Inflammatory macrophage treated with lipopolysaccharide for 1 hour (primary cell): ENCODE measurements at places on chromosomes 7 and 10.

GRCh38 chr10:13352519-13352918, 4.4 kb upstream of the SEPHS1 start:
- no peak for DNase-seq

DNA sequence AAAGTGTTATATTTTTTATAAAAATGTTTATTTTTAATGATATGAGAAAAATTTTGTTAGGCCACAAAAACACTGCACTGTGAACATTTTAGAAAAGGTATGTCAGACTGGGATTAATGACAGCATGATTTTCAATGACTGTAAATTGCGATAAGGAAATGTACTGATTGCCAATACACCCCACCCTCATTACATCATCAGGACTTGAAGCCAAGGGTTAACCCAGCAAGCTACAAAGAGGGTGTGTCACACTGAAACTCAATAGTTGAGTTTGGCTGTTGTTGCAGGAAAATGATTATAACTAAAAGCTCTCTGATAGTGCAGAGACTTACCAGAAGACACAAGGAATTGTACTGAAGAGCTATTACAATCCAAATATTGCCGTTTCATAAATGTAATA, 64.8 kb upstream of the CAPZA2 start:
- no peak for DNase-seq

GRCh38 chr7:50618281-50618680, 53.1 kb upstream of the DDC start:
- no peak for DNase-seq

GRCh38 chr7:68725843-68726785, 872.2 kb upstream of the AUTS2 start:
- no peak for DNase-seq

DNA sequence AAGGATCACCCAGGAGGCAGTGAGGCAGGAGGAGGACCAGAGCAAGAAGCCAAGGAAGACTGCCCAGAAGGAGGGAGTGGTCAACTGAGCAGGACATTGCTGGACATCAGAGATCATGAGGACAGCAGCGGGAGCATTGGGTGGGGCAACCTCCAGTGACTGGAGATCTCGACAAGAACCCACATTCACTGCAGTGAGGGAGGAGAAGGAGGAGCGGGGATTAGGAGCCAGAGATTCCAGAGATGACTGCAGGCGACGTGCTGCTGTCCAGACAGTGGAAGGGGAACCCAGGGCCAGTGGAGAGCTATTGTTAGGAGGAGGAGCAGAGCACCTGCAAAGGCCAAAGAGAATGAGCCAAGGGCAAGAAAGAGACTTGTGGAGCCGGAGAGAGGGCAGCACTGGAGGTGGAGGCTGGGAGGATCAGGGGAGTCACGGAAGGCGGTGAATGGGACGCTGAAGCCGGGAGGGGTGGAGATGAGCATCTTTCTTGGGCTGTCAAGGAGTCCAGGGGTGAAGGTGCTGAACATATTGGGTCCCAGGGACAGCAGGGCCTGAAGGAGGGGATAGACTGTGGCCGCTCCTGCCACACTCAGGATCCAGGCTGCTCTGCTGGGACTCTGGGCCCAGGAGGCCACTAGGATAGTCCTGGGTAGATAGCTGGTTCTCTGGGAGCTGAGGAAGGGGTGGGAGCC, 140.1 kb upstream of the UNC5B start:
- DNase-seq = no peak

GRCh38 chr10:127467811-127468210, 81.3 kb upstream of the NPS start:
- DNase-seq = no peak

GRCh38 chr10:61877887-61878739, 23.4 kb upstream of the ARID5B start:
- no peak for DNase-seq

DNA sequence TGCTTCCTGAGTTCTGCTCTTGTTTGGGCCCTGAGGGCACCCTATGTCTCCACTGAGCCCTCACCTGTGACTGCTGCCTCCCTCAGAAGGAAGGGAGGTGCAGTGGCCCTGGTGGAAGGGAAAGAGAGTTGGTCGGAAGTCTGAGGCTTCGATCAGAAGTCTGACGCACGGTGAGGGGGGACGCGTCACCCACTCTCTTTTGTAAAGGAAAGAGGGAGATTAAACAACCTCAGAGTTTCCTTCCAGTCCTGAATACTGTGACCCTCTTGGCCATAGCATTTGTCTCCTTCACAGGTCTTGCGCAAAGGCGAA, 31.4 kb upstream of the TRIM8 start:
- no peak for DNase-seq

DNA sequence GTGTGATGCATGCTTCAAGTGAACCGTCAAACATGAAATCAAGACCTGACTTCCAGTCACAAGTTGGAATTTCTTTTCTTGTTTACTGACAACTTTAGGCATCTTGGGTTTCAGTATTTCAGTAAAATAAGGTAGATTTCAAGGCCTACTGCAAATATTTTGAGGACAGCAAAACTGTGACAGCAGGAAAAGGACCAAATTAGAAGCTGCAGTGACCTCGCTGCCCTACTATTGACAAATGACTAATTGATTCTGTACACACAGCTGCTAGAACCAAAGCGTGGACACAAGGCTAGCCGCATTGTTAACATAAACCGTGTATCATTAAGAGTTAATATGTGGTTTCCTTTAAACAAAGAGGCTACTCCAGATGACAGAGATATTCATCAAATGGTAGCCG, 105.7 kb upstream of the SEC61G start:
- DNase-seq = no peak

- no peak for DNase-seq
Measured at GRCh38 chr10:47268696-47269095, 31.3 kb upstream of the GDF10 start.

GRCh38 chr10:129955601-129956285, 8.3 kb downstream of the EBF3 start:
- DNase-seq = no peak

DNA sequence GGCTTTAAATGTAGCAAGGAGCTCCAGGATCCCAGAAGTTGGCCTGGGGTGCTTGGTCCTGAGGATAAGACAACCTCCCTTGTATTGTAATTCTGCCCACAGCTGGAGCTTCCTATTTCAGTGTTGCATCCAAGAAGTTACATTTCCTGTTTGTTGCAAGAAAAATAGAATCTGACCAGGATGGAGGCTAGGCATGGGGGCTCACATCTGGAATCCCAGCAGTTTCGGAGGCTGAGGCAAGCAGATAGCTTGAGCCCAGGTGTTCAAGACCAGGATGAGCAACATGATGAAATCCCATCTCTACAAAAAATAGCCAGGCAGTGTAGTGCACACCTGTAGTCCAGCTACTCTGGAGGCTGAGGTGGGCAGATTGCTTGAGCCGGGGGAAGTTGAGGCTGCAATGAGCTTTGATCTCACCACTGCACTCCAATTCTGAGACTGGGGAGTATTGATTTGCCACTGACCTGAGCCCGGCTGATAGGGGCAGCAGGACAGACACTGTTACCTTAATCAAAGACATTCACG, 766 bp upstream of the ITIH2 start:
- no peak for DNase-seq

DNA sequence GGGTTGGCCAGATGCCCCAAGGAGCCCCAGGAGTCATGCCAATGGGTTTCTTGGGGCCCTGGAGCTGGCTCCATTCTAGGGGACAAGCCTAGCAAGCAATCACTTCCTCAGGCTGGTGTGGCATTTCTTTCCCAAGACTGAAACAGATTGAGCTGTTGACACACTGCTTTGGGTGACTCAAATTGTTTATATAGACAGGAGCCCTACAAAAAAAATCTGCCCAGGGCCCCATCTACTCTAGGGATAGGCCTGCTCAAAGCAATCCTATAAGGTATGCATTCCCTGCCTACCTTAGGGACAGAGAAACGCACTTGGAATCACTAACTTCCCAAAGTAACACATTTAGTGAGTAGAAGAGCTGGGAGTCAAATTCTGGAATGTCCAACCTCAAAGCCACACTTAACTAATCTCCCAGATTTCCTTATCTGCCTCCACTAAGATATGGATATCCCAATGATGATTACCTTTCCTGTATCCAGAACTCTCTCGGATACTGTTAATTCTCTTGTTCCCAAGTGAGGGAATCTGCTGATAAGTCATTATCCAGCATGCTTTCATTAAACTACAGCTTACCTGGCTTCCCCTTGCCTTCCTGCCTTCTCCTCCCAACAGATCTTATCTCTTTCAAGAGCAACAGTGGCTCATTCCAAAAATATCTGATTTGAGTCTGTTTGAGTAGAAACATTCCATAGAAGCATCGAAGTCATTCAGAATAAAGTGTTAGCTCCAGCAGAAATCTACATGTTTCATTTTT, 3.1 kb downstream of the ABLIM1 start:
- DNase-seq = no peak

- DNase-seq = no peak
Measured at GRCh38 chr10:14917827-14918226, 36.1 kb downstream of the DCLRE1C start.

DNA sequence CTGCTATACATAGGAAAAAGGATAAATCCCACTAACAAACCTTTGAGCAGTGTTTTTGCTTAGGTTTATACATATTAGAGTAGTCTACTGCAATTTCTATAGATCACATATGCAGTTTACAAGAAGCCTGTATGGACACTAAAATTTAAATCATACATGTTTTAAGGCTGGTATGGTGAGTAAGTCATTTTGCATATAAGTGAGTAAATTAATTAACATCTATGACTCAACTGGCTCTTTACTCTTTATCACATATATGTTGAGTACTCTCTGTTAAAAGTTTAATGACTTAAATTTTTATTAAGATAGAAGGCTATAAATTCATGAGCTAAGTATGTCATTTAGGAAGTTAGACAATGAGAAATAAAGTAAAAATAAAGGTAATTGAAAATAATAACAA, 69.4 kb downstream of the LRRN3 start:
- DNase-seq = no peak

DNA sequence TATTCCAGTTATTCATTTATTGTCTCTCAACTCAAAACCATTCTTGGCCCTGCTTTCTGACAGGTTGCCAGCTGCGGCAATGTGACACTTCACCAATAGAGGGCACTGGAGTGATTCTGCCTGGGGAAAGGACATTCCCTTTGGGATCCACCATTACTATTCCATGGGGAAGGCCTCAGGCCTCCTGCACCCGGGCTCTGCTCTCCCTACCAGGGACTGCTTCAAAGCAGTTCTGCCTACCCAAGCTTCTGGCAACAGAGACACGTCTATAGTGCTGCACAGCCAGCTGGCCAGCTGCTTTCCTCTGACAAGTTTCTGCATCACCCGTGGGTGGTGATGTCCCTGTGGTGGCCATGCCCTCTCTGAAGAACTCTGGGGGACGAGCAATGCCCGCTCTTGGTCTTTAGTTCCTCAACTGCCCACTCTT, 163.8 kb downstream of the ELMO1 start:
- peak; percentile 79 for DNase-seq

GRCh38 chr7:50695026-50695425, 87.7 kb downstream of the GRB10 start:
- DNase-seq = peak; percentile 15

DNA sequence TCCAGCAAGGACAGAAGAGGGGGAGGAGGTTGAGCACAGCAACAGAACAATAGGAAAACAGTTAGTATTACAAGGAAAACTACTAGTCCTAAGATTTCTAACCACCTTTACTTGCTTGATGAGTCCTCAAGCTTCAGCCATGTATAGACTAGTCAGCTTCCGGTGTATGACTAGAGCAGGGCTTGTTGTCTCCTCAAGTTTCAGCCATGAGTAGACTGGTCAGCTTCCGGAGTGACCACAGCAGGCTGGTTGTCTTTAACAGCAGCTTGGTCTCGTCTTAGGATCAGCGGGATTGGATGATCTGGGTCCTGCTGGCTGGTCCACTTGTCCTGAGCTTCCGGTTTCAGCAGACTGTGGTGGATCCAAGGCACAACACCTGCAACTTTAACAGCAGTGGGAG, 10.6 kb upstream of the ZNF239 start:
- no peak for DNase-seq

DNA sequence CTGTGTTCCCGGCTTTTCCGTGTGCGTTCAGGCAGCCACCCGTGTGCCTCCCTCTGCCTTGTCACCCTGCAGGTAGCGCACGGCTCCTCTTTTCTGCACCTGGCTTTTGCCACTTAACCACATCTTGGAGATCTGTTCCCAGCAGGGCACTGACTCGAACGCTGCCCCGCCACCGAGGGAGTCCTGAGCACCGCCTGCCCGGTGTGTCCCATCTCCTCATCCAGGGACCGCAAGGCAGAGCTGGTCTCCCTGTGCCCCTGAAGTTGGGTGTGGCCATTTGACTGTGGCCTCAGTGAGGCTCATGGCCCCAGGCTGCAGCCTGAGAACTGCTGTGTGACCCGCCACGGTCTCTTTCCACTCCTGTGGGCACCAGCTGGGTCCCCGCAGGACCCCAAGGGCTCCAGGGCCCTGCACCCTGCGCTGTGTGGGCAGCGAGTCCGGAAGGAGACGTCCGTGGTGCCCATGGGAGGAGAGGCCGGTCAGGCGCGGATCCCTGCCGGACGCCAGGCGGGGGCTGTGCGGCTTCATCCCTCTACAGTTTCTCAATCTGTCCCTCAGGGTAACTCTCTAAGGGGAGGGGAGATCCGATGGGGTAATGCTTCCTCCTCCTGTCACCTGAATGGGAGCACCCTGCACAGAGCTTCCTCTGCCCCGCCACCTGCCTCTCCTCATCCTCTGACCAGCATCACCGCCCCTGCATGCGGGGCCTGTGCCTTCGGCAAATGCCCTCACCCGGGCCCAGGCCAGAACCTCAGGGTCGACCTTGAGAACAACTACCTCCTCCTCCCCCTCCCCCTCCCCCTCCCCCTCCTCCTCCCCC, 1.8 kb upstream of the INTS1 start:
- peak; percentile 23 for DNase-seq

DNA sequence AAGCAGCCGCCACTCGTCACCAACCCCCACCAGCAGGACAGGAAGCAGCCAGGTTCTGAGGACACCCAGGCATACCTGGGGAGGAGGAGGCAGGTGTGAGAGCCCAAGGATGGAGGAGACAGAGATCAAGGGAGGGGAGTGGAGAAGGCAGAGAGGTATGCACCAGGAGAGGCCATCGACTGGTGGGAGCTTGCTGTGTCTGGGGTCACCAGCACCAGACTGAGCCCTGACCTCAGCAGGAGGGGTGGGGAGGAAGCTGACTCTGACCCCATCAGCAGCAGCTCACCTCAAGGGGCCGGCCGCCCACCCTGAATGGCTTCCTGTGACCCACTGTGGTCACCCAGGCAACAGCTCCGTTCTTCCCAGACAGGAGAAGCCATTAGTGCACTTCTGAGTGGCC, 7.8 kb downstream of the VIPR2 start:
- DNase-seq = no peak

GRCh38 chr7:34191771-34192479, 286.6 kb downstream of the BMPER start:
- DNase-seq = no peak
